ENCODE measurements at places on chromosomes 7 and 10.
A peak's percentile ranks its signal among the peaks of the same experiment; 100 is the strongest.

DNA sequence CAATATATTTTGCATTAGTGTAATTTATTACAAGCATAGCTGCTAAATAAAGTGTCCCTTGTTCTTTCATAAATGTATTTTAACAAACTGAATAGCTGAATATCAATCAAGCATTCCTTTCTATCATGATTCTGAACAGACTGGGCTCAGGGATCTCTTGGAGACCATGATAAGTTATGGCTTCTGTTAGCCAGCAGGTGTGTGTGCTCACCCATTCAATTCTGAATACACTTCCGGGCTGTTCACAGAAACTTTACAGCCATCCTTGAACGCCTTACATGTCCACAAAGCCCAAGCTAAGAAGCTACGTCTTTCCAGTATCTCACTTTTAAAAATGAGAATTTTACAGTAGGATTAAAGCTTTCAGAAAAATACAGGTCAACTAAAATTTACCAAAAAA, 115.1 kb downstream of the SVIL start:
- no peak for DNase-seq

DNA sequence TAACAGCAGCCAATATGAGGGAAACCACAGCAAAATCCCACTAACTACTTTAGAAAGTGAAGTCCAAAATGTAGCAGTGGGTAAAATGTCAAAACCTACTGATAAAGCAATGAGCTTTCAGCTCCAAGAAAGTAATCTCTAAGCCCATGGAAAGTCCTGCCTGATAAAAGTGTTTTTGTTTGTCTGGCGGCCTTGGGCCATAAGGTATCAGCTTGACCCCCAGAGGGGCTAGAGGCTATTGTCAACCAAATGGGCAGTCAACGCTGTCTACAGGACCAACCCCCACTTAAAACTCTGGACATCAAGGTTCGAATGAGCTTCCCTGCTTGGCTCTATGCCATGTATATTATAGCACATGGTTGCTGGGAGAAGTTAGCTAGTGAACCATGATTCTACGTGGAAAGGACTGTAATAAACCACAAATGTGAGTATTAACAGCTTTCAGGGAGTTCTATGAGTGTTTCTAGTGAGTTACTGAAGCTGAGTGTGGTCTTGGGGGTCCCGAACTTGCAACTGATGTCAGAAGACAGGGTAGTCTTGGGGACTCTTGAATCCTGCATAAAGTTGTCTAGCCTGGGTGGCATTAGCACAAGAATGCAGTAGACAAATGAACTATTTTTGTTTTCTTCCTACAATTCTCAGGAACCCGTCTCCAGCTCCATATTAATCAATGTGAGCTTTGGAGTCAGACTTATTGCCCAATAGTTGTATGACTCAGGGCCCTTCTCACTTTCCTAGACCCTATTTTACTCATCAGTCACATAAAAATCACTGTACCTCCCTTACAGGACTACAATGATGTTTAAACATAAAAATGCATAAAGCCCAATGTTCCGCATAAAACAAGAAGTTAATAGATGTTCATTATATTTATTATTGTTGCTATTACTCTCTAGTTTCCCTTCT, 164.9 kb downstream of the DGKI start:
- peak; percentile 50 for DNase-seq

DNA sequence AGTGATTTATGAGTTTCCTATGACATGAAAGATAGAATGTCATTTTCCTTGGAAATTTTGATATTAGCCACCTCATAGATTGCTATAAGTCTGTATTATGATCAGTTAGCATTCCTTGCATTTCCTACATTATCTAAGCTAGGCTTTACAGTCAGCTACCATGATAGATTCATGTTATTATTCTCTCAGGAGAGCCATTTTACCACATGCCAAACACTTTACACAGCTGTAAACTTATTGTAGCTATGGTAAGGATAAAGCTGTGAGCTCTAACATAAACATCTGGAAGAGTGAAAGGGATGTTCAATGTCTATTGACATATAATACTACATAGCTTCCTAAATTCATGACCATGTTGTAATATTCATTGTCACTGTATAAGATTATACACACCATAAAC, 608.0 kb downstream of the PHTF2 start:
- no peak for DNase-seq

- no peak for DNase-seq
These were observed 2.3 kb downstream of the GRM8 start for GRCh38 chr7:127250312-127251035.

- no peak for DNase-seq
These were observed 861.0 kb downstream of the SORCS3 start for GRCh38 chr10:105502058-105502457.

- DNase-seq = no peak
These were observed 127.2 kb downstream of the DLG5 start for GRCh38 chr10:77799352-77799751.

- DNase-seq = peak; percentile 16
These were observed 2.3 kb downstream of the CDK13 start for GRCh38 chr7:39952374-39952773.

DNA sequence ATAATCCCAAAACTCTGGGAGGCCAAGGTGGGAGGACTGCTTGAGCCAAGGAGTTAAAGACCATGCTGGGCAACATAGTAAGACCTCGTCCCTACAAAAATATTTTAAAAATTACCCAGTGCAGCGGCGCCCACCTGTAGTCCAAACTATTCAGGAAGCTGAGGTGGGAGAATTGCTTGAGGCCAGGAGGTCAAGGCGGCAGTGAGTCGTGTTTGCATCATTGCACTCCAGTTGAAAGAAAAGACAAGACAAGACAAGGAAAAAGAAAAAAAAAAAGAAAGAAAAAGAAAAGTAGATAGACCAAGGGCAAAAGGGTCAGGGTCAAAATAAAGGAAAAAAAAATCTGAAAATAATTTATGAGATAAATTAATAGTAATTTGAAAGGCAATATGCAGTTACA, 5.8 kb downstream of the ANXA7 start:
- peak; percentile 21 for DNase-seq

GRCh38 chr10:85598646-85599045, 767.9 kb downstream of the GRID1 start:
- DNase-seq = no peak

- no peak for DNase-seq
These were observed 37.8 kb upstream of the CACNB2 start for GRCh38 chr10:18102404-18102803.
